Spinal cord (tissue), 10 donors: ENCODE measurements at places on chromosomes 13 and 19. TPM values are rescaled to one million over a fixed set of nuclear protein-coding genes. Genes with fewer than 3 reads are reported as not detected.

DNA sequence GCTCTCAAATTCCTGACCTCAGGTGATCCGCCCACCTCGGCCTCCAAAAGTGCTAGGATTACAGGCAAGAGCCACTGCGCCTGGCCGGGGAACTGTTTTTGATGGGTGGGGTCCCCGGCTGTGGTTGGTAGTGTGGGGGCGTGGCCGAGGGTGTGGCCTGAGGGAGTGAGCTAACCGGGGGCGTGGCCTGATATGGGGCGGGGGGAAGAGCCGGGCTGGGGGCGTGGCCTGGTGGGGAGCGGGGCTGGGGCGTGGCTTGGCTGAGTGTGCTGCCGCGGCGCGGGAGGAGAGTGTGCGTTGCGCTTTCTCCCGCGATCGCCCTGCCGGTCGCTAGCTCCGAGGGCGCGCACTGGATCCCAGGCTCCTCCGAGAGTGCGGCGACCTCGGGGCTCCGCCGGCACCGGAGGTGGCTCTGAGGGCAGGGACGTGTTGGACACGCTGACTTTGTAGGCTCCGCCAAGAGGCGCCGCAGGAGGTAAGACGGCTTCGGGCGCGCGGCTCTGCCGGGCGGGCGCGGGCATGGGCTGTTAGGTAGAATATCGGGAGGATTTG is at the start of gene SPATA13:
Gene SPATA13 (plus strand): TSS at position 263 of the 552 bp plus-strand sequence. CDS start 62,210 bp downstream, outside the sequence.
- peak; percentile 86 for DNase-seq

- no peak for DNase-seq
Observed at GRCh38 chr19:45569619-45570421, 14.8 kb downstream of the OPA3 start.

SEMA6B gene
- 66.8 TPM for polyA plus RNA-seq

DNA sequence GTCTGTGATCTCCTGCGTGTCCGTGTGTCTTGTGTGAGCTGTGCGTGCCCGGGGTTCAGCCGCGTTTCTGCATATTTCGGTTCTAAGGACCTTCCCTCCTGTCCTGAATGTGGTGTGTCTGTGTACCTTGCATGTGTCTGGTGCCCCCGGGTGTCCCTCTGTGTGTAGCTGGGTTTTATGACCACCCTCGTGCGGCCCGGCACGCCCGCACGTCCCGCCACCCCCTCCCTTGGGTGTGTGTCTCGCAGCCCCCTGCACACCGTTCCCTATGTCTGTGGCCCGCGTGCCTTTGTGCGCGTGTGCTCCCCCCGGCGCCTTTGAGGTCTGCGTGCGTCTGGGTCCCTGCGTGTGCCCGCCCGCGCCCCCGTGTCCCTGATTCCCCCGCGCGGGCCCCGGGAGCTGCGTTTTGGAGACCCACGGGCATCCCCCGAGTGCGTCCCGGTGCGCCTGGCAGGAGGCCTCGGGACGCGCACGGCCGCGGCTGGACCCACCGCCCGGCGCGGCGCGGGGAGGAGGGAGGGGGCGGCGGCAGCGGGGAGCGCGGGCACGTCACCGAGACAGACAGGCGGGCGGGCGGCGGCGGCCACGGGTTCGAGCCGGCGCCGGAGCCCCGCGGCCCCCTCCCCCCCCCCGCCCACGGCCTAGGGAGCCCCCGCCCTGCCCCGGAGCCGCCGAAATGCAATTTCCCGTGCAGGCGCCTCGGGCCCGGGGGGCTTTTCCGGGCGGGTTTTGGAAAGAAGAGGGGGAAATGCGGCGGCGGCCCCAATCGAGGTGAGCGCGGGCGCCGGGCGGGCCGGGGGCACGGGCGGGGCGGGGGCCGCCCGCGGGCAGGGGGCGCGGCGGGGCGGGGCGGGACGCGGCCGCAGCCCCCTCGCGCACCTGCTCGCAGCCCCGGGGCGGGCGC is 12.0 kb upstream of the NANOS3 start:
- no peak for DNase-seq

DNA sequence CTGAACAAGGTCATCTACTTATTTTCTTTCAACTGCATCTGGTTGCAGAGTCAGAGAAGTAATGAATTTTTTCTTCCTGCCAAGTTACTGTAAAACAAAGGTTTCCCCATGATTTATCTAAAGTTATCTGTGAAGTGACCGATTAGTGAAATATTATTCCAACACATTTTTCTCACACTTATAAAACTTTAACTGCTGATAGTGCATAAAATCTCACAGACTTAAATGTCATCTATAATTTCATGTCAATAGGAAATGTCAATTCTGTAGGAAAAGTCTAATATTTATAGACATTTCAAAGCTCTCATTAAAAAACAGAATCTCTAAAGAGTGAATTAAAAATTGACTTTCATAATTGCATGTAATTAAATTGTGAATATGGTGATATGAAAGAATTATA is 397.2 kb downstream of the SLITRK1 start:
- DNase-seq, result no peak

- DNase-seq, result no peak
Observed at GRCh38 chr13:20116213-20116612, 44.6 kb downstream of the GJA3 start.

SPACA4 gene
- polyA plus RNA-seq, result not detected

ZNF709 gene
- 9.5 TPM for polyA plus RNA-seq

GRCh38 chr13:109000207-109000606 is 370.8 kb downstream of the MYO16 start:
- DNase-seq, result no peak

DNA sequence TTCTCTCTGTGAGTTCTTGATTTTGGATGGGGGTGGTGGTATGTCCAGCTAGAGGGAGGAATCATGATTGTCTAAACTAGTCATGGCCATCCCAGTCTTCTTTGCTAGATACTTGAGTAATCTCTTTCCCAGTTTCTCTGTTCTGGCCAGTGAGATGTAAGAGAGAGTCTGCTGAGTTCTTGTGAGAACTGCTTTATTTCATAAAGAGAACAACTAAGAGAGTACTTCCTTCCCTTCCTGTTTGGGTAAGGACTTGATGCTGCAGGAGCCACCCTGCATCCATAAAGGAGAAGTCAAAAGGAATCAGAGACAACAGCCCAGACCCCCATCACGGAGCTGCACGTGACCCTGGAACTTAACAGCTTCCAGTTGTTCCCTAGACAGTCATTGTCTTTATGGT is 3.0 kb upstream of the RASL11A start:
- no peak for DNase-seq

DNA sequence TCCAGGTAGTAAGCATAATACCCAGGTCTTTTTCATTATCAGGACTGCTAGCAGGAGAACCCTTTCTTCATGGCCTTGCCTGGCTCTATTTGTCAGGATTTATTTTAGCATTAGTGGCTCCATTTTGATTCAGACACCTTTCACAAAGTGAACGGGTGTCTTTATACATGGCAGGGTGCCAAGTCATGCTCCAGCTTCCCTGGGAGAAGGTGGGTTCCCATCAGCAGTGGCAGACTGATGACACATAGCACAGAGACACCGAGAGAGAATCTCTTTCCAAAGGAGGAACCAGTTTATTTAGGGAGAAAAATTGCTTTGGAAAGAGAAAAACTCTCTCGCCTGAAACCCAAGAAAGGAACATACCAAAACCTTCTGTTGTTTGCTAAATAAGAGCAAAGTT is 135.3 kb upstream of the TMTC4 start:
- no peak for DNase-seq

TNPO2 gene
- polyA plus RNA-seq, result 155 TPM

DNA sequence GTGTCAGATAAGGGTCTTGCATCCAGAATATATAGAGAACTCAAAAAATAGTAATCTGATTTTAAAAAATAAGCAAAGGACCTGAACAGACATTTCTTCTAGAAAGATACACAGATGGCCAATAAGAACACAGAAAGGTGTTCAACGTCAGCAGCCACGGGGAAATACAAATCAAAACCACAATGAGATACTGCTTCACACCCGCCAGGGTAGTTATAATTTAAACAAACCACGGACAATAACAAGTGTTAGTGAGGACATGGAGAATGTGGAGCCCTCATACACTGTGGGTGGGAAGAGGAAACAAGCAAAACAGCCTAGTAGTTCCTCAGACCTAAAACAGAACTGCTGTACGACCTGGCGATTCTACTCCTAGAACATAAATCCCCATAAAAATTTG is 26.7 kb upstream of the NAPA start:
- no peak for DNase-seq

- DNase-seq, result no peak
Observed at GRCh38 chr19:32708457-32708856, 11.1 kb upstream of the TDRD12 start.

ZFP30 gene
- 34.3 TPM for polyA plus RNA-seq

GRCh38 chr13:45479661-45480060 is 14.9 kb downstream of the COG3 start:
- DNase-seq, result no peak

DNA sequence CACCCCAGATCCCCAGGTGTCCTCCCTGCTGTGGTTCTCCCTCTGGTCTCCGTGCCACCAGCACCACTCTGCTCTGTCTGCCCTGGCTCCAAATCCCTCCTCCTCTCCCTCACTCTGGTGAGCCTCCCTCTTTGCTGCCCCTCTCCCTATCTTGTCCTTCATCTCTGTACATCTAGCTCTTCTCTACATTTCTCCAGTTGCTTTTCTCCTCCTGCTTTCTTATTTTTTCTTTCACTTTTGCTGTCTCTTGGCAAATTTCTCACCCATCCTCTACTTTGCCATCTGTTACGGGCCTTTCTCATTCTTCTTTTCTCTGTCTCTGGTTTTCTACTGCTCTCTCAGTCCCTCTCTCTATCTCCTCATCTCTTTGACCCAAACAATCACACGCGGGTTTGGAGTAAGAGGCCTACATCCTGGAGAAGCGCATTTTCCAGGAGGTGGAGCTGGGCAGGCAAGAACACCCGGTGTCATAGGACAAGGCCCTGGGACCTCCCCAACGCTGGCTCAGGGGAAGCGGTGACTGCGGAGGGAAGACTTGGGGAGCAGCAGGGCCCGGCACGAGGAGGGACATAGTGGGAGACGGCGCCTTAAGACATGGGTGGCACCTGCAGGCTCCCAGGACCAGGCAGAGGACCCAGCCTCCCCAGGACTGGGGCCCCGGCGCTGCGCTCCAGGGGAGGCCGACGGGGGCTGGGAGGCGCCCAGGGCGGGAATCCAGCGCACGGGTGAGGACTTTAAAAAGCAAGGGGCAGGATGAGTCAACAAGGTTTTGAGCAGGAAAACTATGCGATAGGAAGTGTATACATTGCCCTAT is 9.9 kb downstream of the ZNF611 start:
- DNase-seq, result no peak

GRCh38 chr13:98742961-98743360 is 9.5 kb downstream of the SLC15A1 start:
- no peak for DNase-seq

ADM5 gene
- 3.3 TPM for polyA plus RNA-seq

TMEM238 gene
- polyA plus RNA-seq, result 0.86 TPM

- no peak for DNase-seq
Observed at GRCh38 chr19:858868-859843, at the start of gene CFD. TSS of gene CFD (plus strand) at chr19:859664. CDS start at chr19:859690, 26 bp downstream.

DNA sequence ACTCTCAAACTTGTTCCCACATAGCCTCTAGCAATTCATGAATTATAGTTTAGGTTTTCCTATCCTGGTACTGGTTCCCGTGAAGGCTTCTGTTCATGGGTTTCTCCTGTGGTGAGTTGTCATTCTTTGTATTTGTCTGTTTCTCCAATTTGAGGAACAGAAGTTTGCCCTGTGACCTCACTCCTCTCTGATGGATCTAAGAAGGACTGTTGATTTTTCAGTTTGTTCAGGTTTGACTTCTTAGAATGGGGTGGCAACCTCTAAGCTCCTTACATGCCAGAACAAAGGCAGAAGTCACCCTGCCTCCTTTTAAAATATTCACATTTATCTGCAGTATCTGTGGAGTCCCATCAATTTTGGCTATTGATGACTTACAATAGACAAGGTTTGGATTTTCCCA is 354.0 kb downstream of the SPRY2 start:
- DNase-seq, result no peak

ATP8B3 gene
- polyA plus RNA-seq, result 1.0 TPM

DNA sequence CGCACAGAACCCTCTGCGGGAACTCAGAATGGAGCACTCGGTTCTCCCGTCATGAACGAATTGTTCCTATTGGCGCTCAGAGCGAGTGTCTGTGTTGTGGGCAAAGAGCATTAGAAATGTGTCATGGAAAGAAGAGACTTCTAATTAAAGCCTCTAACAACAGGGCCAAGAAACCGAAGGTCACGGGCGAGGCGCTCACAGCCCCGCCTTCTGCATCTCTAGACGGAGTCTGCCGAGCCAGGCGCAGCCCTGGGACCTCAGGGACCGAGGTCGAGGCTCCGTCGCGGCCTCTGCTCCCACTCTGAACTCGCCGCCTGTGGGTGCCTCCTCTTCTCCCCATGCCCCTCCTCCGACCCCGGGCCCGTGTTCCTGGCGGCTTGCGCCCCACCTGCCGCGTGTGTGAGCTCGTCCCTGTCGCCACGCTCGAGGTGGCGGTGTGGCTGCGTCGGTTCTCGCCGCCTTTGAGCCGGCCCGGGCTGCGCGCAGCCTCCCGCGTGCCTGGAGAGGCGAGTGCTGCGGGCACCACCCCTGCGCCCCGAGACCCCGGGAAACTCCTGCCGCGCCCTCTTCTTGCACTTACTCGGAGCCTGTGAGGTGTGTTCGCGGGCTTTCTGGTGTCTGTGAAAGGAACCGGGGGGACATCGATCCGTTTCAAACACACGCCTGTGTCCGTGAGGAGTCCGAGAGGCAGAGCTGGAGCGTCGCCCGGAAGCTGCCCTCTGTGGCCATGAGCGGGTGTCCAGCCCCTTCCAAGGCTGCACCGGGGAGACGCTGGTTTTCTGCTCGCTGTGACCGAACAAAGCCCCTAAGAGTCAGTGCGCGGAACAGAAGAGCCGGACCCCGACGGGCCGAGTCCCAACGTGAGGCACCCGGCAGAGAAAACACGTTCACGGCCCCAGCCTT is 45.4 kb upstream of the SPACA7 start:
- DNase-seq, result no peak

SHANK1 gene
- polyA plus RNA-seq, result 106 TPM

DNA sequence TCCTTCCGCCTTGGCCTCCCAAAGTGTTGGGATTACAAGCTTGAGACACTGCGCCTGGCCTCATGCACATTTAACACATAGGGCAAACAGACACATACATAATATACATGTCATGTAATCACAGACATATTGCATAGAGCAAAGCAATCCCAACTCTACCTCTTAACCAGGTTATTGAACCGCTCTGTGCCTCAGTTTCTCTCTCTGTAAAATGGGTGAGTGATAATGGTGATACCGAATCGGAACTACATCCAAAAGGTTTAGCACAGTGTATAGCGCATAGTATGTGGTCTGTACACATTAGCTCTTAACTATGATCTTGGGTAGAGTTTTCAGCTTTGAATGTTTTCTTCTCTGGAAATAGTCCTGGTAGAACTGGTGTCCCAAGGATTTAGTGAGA is 4.8 kb downstream of the CAPNS1 start:
- DNase-seq, result no peak

UNC13A gene
- polyA plus RNA-seq, result 47.3 TPM

DNA sequence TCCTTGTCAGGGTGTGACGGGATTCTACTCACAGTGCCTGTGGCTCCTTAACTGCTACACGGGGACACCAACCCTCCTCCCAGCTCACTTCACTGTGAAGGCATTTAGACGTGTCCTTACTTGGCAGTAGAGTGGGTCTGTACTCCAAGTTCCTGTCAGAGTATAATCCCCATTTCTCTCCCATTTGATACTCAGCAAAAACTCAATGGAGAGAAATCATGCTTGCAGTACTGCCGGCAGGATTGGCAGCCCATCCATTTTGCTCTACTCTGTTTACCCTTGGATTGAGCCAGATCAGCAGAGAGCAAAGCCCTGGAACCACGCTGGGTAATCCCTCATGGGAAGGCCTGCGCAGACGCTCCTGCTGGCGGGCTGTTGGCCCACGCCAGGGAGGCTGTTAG is 28.9 kb downstream of the ARL11 start:
- no peak for DNase-seq
